ENCODE measurements at places on chromosomes 4 and X.

GRCh38 chr4:183244506-183244905, 75.6 kb downstream of the CLDN22 start:
- no peaks in the 10 kb centered on the region for H3K27me3 ChIP-seq
- H3K27ac ChIP-seq: no peak overlapping the region
- no peak for DNase-seq
- no peaks in the 10 kb centered on the region for H3K4me1 ChIP-seq

- H3K36me3 ChIP-seq: no peaks in the 10 kb centered on the region
- no peak overlapping the region for H3K4me3 ChIP-seq
- no peak for DNase-seq
These were observed 20.2 kb downstream of the PJA1 start for GRCh38 chrX:69144838-69145680.

GRCh38 chrX:5650904-5651303, 577.8 kb downstream of the NLGN4X start:
- H3K36me3 ChIP-seq: no peaks in the 10 kb centered on the region
- no peaks in the 10 kb centered on the region for H3K4me1 ChIP-seq
- H3K27me3 ChIP-seq: no peaks in the 10 kb centered on the region
- H3K27ac ChIP-seq: no peak overlapping the region
- no peak for DNase-seq
- H3K4me3 ChIP-seq: no peak overlapping the region

DNA sequence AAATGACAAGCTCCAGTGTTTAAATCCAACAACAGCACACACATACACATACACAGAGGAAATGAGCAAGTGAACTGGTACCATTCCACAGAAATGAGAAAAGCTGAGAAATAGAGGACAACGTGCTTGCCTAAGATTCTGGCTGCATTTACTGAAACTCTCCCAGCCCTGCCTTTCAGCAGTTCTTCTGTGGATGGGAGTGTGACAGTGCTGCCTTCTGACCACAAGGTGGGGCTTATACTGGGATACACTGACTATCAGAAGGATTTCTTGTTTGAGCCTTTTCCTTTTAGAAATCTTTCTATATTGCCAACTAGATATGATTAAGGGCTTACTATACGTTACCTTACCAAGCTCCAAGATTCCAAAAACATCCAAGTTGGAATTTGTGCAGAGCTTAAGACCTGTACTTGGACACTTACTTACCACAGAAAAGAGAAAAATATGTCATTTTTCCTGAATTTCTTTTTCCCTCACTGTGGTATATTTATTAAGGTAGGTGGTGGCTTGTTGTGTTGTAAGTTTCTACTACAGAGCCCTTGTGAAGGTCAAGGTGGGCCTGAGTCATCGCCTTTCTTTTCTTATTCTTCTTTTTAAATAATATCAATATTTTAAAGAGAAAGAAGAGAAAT, 10.7 kb upstream of the CXCL8 start:
- no peak overlapping the region for H3K27ac ChIP-seq
- DNase-seq: no peak
- H3K27me3 ChIP-seq: no peaks in the 10 kb centered on the region
- H3K4me1 ChIP-seq: peaks cover 4% of the 10 kb centered on the region
- H3K4me3 ChIP-seq: no peak overlapping the region
- no peaks in the 10 kb centered on the region for H3K36me3 ChIP-seq

DNA sequence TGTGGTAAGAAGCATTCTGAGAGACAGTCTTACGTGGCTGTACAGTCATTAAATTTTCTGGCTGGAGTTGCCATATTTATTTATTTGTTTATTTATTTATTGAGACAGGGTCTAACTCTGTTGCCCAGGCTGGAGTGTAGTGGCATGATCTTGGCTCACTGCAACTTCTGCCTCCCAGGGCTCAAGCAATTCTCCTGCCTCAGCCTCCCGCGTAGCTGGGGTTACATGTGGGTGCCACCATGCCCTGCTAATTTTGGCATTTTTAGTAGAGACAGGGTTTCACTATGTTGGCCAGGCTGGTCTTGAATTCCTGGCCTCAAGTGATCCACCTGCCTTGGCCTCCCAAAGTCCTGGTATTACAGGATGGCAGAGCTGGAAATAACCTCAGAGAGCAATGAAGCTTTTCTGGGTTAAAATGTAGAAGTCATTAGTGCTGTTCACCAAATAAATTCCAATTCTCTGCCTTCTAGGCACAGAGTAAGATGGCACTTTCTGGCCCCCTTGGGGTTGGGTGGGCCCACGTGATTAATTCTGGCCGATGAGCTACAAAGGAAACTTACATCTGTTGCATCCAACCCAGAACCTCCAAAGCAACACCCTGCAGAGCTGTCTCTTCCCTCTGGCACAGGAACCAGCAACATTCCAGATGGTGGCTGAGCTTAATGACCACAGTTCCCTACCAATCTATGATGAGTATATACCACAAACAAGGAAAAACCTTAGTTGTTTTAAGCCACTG, 4.5 kb downstream of the MRFAP1 start:
- DNase-seq: no peak
- H3K27me3 ChIP-seq: no peaks in the 10 kb centered on the region
- peaks cover 23% of the 10 kb centered on the region for H3K4me1 ChIP-seq
- peaks cover 20% of the 10 kb centered on the region for H3K36me3 ChIP-seq
- no peak overlapping the region for H3K4me3 ChIP-seq

GRCh38 chrX:124230655-124231450, 101.6 kb upstream of the TEX13D start:
- H3K27ac ChIP-seq: no peak overlapping the region
- H3K4me1 ChIP-seq: peaks cover 6% of the 10 kb centered on the region
- no peaks in the 10 kb centered on the region for H3K36me3 ChIP-seq

DNA sequence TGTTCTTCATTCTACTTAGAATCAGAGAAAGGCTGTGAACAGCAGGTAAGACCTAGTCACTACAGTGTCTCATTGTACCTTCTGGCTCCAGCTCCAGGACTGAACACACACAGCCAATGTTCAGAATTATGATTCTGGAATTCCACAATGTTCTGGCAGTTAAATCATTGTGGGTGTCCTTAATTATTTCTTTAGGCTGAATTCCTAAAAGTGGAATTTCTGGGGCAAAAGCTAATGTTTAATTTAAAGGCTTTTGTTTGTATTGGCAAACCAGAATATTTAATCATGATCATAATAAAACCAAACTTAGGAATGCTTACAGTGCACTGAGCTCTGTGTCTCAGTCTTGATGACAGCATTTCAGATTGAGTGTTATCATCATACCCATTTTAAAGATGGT, 67.0 kb upstream of the FAT1 start:
- H3K4me1 ChIP-seq: no peaks in the 10 kb centered on the region
- no peak for DNase-seq

DNA sequence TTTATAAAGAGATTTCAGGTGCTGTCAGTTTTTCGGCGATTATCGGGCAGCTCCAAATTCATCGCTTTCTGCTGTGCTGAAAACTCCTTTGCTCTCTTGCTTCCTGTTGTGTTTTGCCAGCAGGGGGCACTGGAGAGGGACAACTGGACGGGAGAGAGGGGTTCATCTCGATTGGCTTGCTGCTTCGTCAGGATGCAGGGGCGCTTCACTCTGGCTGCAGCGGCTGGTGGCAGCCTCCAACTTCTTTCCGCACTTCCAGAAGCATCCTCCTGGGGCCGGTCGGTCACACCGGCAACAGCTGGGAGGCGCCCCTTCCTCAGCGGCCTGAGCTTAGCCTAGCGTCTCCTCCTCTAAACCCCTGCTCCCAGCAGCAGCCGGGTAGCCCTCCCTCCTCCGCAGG, 29.5 kb downstream of the MSL3 start:
- no peak overlapping the region for H3K27ac ChIP-seq
- H3K4me3 ChIP-seq: peak overlapping the region; percentile 16
- no peaks in the 10 kb centered on the region for H3K36me3 ChIP-seq
- peak; percentile 28 for DNase-seq
- no peaks in the 10 kb centered on the region for H3K27me3 ChIP-seq
- H3K4me1 ChIP-seq: peaks cover 7% of the 10 kb centered on the region

DNA sequence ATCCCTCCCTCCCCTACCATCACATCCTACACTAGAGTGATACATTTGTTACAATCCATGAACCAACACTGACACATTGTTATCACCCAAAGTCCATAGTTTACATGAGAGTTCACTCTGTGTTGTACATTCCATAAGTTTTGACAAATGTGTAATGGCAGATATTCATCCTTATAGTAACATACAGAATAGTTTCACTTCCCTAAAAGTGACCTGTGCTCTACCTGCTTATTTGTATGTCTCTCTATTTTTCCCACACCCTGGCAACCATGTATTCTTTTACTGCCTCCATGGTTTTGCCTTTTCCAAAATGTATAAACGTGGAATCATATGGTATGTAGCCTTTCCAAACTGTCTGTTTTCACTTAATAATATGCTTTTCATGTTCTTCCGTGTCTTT, 42.2 kb upstream of the HPGD start:
- no peak overlapping the region for H3K4me3 ChIP-seq
- no peak for DNase-seq
- H3K36me3 ChIP-seq: no peaks in the 10 kb centered on the region
- H3K4me1 ChIP-seq: no peaks in the 10 kb centered on the region

- H3K4me1 ChIP-seq: no peaks in the 10 kb centered on the region
- H3K27ac ChIP-seq: no peak overlapping the region
- H3K36me3 ChIP-seq: no peaks in the 10 kb centered on the region
These were observed 28.1 kb downstream of the INPP4B start for GRCh38 chr4:142818031-142818430.

- no peaks in the 10 kb centered on the region for H3K36me3 ChIP-seq
- DNase-seq: no peak
- no peaks in the 10 kb centered on the region for H3K27me3 ChIP-seq
- H3K4me1 ChIP-seq: no peaks in the 10 kb centered on the region
- H3K4me3 ChIP-seq: no peak overlapping the region
These were observed 66.9 kb downstream of the TAB3 start for GRCh38 chrX:30822068-30822681.

DNA sequence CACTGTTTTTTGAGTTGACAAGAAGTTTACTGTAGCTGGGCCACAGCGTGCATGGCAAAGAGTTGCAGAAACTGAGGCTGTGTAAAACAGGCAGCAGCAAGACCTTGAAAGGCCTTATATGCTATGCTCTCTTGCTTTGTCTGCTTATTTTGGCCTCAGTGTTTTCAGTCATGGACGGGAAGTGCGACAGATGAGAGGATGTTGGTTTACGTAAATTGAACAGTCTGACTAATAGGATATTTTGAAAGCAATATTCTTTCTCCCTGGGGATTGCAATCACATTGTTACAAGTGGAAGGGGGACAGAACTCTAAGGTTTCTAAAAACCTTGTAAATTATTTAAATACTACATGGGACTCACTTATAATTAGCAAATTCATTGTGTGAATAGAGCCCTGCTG, 32.2 kb upstream of the MAGEA10 start:
- no peaks in the 10 kb centered on the region for H3K36me3 ChIP-seq
- H3K4me3 ChIP-seq: no peak overlapping the region
- H3K27me3 ChIP-seq: no peaks in the 10 kb centered on the region
- no peak for DNase-seq

DNA sequence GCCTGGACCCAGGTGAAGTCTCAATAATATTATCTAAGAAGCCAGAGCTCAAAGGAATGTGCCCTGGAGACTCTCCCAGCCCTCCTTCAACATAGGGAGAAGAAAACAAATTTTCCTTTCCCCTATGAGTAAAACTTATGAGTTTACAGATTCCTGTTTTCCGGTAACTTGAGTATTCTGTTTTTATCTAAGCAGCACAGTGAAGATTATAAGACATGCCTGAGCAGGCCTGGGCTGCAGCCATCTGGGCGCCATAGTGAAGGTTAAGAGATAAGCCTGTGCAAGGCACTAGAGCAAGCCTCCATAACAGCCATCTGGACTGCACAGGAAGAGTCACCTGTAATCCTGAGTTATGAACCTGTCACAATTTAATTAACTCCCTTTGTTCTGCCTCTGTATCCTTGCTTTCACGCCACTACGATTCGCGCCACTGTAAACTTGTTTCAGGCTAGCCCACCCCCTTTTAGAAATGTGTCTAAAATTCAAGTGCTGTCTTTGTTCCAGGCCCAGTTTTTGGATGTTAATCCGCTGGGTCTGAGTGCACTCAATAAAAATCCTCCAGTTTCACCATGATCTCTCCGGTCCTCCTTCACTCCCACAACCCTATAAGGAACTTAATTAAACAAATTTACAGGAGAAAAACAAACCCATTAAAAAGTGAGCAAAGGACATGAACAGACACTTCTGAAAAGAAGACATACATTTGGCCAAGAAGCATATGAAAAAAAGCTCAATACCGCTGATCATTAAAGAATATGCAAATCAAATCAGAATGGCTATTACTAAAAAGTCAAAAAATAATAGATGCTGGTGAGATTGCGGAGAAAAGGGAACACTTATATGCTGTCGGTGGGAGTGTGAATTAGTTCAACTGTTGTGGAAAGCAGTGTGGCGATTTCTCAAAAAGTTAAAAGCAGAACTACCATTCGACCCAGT, 189.5 kb downstream of the APBB2 start:
- H3K36me3 ChIP-seq: no peaks in the 10 kb centered on the region
- H3K27me3 ChIP-seq: no peaks in the 10 kb centered on the region
- no peak for DNase-seq
- no peaks in the 10 kb centered on the region for H3K4me1 ChIP-seq
- H3K4me3 ChIP-seq: no peak overlapping the region
- no peak overlapping the region for H3K27ac ChIP-seq

GRCh38 chrX:110055616-110056015, 52.7 kb downstream of the TMEM164 start:
- H3K4me1 ChIP-seq: no peaks in the 10 kb centered on the region
- H3K27ac ChIP-seq: no peak overlapping the region
- no peak overlapping the region for H3K4me3 ChIP-seq
- H3K36me3 ChIP-seq: peaks cover 2% of the 10 kb centered on the region
- H3K27me3 ChIP-seq: no peaks in the 10 kb centered on the region

DNA sequence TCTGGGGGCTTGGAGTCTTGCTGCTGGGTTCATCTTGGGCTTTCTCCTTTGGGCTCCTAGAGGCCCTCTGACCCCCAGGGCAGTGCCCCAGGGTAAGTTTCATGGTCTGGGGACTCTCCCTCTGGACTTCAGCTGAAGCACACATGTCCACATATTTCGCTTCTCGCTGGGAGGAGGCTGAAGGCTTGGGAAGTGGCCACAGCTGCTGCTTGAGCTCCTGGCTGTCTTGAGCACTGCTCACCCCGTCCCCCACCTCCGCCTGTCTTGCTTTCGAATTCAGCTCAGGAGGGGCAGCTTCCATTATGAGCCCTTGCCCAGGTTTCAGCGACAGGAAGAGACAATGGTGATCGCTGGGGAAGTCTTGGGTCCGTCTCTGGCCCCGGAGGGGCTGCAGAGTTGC, 3.7 kb downstream of the C4orf54 start:
- H3K4me3 ChIP-seq: no peak overlapping the region
- H3K27me3 ChIP-seq: no peaks in the 10 kb centered on the region
